ENCODE measurements at places on chromosomes 16 and 17.

DNA sequence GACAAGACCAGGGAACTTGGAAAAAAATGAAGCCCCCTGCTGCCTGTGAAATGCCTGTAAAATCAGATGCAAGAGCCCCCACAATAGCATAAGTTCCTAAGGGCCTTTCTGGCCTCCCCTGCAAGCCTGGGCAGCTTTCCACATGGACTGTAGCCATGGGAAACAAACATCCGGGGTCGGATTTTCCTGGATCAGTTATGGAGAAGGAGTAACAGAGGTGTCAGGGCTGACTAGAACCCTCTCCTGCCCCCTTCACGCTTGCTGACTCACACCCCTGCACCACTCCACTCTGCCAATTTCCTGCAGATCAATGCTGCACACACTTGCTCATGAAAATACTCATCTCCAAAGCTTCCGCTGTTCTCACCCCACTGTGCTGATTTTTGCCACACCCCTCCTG is 258.6 kb downstream of the CBLN1 start:
- DNase-seq, result peak; percentile 59

- DNase-seq, result no peak
Measured at GRCh38 chr16:58035356-58036170, 10.0 kb downstream of the MMP15 start.

DNA sequence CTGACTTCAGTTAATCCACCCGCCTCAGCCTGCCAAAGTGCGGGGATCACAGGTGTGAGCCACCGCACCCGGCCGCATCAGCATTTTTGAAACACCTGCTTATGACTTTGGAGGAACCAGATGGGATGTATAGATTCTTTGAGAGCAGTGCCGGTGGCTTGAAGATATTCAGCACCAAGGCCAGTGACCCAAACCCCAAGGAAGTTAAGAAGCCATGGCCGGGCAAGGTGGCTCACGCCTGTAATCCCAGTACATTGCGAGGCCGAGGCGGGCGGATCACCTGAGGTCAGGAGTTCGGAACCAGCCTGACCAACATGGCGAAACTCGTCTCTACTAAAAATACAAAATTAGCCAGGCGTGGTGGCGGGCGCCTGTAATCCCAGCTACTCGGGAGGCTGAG is 43.9 kb downstream of the TRARG1 start:
- no peak for DNase-seq

DNA sequence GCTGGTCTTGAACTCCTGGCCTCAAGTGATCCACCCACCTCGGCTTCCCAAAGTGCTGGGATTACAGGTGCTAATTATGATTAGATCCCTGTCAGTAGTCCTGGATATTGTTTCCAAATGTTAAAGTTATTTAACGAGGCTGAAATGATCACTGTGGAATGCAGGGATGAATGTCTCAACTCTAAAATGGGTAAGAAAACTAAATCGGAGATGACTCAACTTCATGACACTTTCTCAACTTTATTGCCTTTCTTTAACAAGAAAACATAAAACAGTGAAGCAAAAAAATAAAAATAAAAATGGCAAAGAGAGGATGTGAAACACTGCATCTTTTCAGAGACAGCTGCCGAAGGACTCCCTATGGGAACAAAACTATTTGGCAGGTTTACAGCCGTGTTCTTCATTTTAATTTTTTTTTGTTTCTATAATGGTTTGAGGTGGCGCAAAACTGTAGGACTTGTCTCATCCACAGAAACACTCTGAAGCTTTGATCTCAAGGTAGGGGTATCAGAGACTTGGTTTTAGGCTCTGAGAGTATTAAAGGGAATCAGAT is 382.0 kb downstream of the GRIN2A start:
- DNase-seq, result no peak

DNA sequence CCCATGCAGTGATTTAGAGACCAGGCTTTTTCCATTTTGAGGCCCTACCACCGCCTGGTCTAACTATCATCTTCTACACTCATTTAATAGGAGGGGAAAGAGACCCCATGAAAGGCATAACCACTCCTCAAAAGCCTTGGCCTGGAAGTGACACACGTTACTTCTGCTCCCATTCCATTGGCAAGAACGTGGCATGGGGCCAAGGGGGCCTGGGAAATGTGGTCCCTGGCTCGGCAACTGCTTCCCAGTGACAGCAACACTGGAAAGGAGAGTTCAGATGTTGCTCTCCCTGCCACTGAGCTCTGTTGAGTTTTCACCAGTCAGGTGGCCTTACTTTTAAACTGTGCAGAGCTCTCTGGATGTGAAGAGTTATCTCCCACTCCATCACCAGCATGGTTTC is 45.2 kb upstream of the MAP3K14 start:
- no peak for DNase-seq

DNA sequence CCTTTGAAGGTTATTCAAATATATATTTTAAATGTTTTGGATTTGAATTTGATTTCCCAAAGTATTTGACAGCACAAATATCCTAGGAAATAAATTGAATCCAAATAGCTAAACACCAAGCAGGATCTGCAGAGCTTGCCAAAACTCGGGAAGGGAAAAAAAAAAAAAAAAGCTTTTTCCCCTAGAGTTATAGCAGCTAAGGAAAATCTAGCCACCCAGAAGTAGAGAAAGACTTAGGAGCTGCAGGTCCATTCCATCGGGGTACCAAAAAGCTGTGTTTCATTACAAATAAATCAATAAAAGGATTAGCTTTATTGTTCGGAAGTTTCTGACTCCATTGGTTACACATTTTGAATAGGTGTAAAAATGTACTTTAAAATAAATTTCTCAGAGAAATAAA is 19.3 kb downstream of the HSF5 start:
- DNase-seq, result no peak

GRCh38 chr17:185445-186138 is 4.1 kb upstream of the DOC2B start:
- no peak for DNase-seq

DNA sequence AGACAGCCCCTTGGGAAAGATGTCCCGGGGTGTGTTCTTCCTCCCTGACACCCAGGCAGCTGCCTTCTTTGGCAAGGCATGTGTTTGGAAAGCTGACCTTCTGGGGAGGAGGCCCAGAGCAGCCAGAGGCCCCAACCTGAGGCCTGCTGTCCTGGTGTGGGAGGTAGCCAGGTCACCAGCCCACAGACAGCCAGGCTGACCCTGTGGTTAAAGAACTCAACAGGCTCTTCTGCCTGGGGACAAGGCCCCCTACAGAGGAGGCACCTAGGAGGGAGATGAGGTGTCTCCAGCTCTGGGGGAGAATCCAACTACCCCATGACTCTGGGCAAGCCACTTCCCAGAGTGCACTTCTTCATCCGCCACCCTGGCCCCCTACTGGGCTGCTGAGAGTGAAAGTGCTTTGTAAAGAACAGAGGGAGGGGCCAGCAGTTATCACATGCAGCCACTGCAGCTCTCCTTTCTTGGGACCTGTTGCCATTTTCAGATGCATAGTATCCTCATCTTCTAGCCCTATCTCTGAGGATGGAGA is 13.1 kb upstream of the SREBF1 start:
- DNase-seq, result peak; percentile 61

Measured in lung (tissue), 17 donors.